ENCODE measurements at places on chromosomes 13 and 19. TPM values are rescaled to one million over a fixed set of nuclear protein-coding genes. Genes with fewer than 3 reads are reported as not detected.

DNA sequence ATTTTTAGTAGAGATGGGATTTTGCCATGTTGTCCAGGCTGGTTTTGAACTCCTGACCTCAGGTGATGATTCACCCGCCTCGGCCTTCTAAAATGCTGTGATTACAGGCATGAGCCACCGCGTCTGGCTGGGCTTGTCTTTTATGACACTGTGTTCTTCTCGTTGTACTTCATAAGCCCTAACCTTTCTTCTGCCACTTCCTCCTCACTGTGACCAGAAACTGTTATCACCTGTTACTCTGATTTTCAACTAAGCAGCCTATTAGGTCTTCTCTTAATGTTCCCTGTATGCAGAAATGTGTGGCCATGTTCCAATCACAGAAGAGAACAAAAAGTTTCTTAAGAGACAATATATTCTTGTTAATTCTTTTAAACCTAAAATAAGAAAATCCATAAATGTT is 16.4 kb downstream of the ZNF790 start:
- DNase-seq = no peak

Gene LILRA2
- total RNA-seq = not detected

DNA sequence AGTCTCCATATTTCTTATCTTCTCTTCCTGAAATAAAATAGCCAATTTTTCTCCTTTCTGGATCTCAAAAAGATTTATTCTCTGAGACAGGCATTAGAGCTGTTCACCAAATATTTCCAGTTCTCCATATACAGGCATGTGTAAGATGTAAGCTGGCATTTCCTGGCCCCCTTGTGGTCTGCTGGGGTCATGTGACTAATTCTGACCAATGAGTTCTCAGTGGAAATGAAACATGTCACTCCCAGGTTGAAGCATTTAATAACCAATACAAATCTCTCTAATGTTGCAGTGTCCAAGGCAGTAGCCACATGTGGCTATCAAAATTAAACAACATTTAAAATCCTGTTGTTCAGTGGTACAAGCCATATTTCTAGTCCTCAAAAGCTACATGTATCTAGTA is 14.8 kb upstream of the CACNA1A start:
- DNase-seq = no peak

Gene HS6ST3
- 0.08 TPM for total RNA-seq

DNA sequence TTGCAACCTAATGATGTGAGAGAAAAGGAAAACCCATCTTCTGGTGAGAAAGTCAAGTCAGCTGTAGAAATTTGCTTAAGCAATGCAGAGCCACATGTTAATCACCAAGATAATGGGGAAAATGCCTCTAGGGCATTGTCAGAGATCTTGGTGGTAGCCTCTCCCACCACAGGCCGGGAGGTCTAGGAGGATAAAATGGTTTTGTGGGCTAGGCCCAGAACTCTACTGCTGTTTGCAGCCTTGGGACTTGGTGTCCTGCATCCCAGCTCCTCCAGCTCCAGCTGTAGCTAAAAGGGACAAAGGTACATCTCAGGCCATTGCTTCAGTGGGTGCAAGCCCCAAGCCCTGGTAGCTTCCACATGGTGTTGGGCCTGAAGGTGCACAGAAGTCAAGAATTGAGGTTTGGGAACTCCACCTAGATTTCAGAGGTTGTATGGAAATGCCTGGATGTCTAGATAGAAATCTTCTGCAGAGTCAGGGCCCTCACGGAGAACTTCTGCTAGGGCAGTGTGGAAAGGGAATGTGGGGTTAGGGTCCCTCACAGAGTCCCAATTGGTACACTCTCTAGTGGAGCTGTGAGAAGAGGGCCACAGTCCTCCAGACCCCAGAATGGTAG is 382.2 kb upstream of the KLHL1 start:
- DNase-seq = no peak
